A549 treated with AZD2906 at 1 μM for 4 hours (cell line): ENCODE measurements at places on chromosomes 6 and 20. TPM values are rescaled to one million over a fixed set of nuclear protein-coding genes. Genes with fewer than 3 reads are reported as not detected.

SCAF8 gene
- total RNA-seq, result 16.7 to 22.1 TPM (median 17.3 TPM) in 5 replicates

WFDC12 gene
- total RNA-seq, result not detected in 5 replicates

NFKBIL1 gene
- total RNA-seq, result 9.5 to 13.0 TPM (median 12.6 TPM) in 5 replicates

NKAPL gene
- total RNA-seq, result not detected in 5 replicates

TGM6 gene
- not detected in 5 replicates for total RNA-seq

GRM1 gene
- 0.01 to 0.03 TPM (median 0.01 TPM) in 5 replicates for total RNA-seq

BCAS4 gene
- total RNA-seq, result 29.3 to 33.4 TPM (median 31.0 TPM) in 5 replicates

SPTLC3 gene
- total RNA-seq, result 0.01 to 0.08 TPM (median 0.02 TPM) in 5 replicates

TBC1D32 gene
- total RNA-seq, result 0.69 to 1.1 TPM (median 0.76 TPM) in 5 replicates

NEU1 gene
- 24.3 to 33.7 TPM (median 27.9 TPM) in 5 replicates for total RNA-seq

TEAD3 gene
- total RNA-seq, result 6.8 to 9.2 TPM (median 8.6 TPM) in 5 replicates

ANKRD66 gene
- not detected in 5 replicates for total RNA-seq

PNPLA1 gene
- not detected in 5 replicates for total RNA-seq

MEI4 gene
- total RNA-seq, result not detected in 5 replicates

TXLNB gene
- not detected in 5 replicates for total RNA-seq

NR2E1 gene
- 0.05 TPM in 2 of 5 replicates, not detected in the others for total RNA-seq
